ENCODE measurements at places on chromosomes 3 and 15. TPM values are rescaled to one million over a fixed set of nuclear protein-coding genes. Genes with fewer than 3 reads are reported as not detected.

GRCh38 chr3:69297501-69297900 lies 88.4 kb downstream of the FRMD4B start:
- H3K4me3 ChIP-seq: no peak overlapping the region
- no peak for DNase-seq
- no peak overlapping the region for H3K27ac ChIP-seq

Gene PIF1
- total RNA-seq: 36.9 TPM

GRCh38 chr15:76376816-76377215 lies 40.2 kb downstream of the ISL2 start:
- H3K27me3 ChIP-seq: no peaks in the 10 kb centered on the region
- no peak overlapping the region for H3K4me3 ChIP-seq
- no peak overlapping the region for H3K27ac ChIP-seq

Gene DNAH12
- 0.19 TPM for total RNA-seq

GRCh38 chr3:11514191-11514821 lies 129.4 kb downstream of the VGLL4 start:
- H3K36me3 ChIP-seq: no peaks in the 10 kb centered on the region
- no peaks in the 10 kb centered on the region for H3K4me1 ChIP-seq
- no peak overlapping the region for H3K27ac ChIP-seq
- no peak overlapping the region for H3K4me3 ChIP-seq

DNA sequence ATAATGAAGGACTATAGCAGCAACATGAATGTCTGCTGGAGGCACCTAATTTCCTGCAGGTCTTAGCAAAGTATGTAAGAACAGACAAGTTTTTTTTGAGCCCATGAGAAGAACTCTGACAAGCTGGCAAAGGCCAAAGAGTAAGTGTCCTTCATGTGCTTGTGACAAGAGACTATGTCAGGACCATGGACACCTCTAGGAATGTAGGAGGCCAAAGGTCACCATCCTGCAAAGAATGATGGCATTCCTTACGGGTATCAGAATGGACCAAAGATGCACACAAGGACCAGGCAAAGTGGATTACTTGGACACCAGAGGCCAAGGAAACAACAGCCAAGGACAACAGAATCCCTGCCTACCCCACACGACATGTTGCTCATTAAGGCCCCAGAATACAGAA lies 858.5 kb upstream of the CFAP20DC start:
- no peak overlapping the region for H3K27ac ChIP-seq
- no peak overlapping the region for H3K4me3 ChIP-seq
- no peak for DNase-seq
- no peaks in the 10 kb centered on the region for H3K27me3 ChIP-seq

Gene PDZRN3
- 0.19 TPM for total RNA-seq

- no peaks in the 10 kb centered on the region for H3K27me3 ChIP-seq
- DNase-seq: no peak
- H3K36me3 ChIP-seq: no peaks in the 10 kb centered on the region
- no peak overlapping the region for H3K4me3 ChIP-seq
- H3K27ac ChIP-seq: no peak overlapping the region
Observed at GRCh38 chr3:166388321-166388720, 551.1 kb upstream of the BCHE start.

Gene ALG1L2
- total RNA-seq: not detected

Gene POLQ
- 14.5 TPM for total RNA-seq

Gene MORC1
- not detected for total RNA-seq
